IPS-NIHi11 (cell line): ENCODE measurements at places on chromosomes 11 and 22.

DNA sequence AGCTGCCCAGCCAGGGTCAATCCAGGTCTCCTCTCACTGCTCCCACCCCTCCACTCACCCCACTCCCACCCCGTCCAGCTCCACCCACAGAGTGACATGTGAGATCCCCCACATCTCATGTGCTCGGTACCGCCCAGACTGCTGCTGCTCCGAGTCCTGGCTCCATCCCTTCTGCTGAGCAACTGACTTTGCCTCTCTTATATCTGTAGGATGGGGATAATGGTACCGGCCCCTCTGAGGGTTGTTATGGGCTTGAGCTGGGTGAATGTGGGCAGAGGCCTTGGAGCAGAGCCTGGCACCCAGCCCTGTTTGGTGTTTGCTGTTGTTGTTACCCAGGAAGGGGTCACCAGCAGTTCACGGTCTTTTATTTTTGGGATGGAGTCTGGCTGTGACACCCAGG lies 77.0 kb downstream of the ST3GAL4 start:
- DNase-seq, result no peak

DNA sequence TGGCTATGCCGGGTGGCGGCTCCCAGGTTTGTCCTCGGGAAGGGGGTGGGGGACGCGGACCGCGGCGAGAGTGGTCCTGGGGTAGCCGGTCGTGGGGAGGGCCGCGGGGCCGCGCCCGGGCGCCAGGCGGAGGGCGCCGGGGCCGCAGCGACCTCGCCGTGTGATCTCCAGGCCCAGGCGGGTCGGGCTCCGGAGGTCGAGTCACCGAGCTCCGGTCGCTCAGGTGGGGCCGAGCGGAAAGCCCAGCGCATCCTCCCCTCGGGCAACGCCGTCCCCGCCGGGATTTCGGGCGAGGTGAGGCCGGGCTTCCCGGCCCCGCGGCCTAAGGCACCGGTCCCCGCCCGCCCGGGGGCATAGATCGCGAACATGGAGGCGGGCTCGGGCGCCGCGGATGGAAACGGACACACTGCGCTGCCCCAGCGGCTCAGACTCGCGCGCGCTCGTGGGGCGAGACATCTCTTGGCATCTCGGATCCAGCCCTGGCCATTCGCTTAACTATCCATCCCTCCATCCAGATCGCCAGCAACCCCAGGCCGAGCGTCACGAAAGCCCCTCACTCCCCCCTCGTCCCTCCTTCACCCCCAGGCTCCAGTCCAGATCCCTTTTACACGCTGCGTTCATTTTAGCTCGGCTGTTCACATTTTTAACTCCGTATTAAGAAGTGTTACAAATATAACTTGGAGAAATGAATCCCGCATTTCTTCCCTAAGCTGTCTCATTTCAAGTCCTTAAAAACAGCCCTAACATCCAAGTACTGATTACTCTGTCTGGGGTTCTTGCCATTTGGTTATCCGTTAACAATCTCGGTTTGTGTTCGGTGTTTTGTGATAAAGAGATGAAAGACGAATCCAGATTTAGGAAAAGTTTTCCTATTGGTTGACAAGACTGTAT lies 460 bp downstream of the ZC3H12C start:
- peak; percentile 46 for DNase-seq

- peak; percentile 69 for DNase-seq
Observed at GRCh38 chr11:45354976-45355705, 69.0 kb upstream of the SYT13 start.

DNA sequence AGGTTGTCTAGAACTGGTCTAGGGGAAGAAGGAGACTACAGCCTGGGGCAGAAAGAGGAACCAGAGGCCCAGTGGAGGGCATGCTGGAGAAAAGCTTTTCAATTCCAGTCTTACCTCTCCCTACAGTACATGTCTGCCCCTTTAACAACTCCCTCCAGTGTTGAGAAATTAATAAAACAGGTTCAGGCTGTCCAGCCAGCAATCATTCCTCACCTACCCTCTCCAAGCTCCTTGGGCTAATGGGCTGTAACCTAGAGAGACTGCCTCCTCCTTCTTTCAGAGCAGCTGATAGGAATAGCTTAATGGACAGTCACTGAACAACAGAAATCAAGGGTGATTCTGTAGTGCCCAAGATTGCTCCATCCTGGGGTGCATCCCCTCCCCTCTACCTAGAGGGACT lies 8.8 kb downstream of the SLC35F2 start:
- no peak for DNase-seq

DNA sequence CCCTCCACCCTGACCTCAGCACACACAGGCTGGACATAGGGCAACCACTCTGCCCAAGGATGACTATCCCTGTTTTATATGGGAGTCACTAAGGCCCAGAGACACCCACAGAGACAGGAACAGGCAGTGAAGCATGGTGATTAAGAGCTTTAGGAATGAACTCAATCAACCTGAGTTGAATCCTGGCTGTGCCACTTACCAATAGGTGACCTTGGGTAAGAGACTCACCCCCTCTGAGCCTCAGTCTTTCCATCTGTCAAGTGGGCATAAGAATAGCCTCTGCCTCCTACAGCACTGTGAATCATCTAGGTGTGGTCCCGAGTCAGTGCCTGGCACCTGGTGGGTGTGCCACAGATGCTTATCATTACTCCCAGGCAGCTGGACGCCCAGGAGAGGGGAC lies 6.8 kb downstream of the CRYBB1 start:
- DNase-seq, result no peak

DNA sequence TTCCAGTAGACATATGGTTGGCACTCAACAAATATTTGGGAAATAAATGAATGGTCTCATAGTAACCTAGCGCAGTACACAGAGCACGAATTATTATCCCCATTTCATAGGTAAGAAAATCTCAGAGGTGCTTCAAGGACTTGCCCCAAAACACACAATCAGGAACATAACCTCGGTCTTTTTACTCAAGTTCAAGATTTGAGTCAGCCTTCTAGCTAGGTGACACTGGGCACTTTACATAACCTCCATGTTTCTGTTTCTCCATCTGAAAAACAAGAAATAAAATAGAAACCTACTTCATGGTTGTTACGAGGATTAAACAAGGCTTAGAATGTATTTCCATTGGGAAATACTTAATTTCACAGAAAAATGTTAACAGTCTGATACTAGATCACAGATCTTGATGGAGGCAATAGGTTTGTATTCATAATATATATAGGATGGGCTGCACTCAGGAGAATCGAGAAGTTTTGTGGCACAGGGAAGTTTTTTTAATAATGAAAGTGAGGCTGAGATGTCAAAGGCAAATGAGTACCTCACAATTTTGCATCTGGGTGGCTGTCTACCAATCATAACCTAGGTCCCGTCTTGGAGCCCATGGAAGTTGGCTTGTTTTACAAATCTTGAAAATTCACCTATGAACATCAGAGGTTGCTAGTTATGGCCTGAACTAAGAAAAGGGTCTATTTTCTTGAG lies 147.4 kb upstream of the ZC3H12C start:
- no peak for DNase-seq

- DNase-seq, result no peak
Observed at GRCh38 chr11:65036931-65037330, 4.1 kb upstream of the SAC3D1 start.

DNA sequence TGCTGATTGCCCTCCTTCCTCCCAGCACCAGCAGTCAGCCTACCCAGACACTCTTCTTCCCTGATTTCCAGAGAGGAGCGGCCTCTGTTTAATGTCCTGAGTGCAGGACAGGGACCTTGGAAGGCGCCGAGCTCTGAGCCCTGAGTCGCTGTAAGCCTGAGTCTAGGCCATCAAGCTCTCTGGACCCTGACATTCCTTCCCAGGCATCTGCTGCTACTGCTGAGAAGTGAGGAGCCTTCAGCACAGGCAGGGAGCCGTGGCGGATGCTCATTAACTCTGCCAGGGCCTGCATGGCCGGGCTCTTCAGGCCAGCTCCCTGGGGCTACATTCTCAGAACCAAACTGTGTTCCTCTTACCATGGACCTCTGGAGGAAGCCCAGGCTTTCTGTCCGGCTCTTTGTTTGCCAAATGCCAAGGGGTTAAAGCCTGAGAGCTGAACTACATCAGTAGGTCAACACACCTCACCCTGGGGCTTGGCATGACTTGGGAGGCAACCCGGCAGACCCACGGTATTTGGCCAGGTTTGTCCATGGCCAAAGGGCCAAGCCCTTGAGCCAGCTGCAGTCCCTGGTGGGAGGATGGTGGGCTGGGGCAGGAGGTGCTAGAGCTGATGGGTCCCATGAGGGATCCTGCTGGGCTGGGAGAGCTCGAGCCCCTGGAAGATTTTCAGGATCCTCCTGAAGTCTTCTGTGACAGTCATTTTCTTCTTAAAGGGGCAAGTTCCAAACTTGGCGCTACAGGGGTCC lies 721.4 kb downstream of the BRD1 start:
- no peak for DNase-seq

GRCh38 chr11:122676638-122677037 lies 21.1 kb downstream of the UBASH3B start:
- DNase-seq, result no peak

GRCh38 chr11:75077316-75077715 lies 19.4 kb downstream of the OR2AT4 start:
- no peak for DNase-seq

DNA sequence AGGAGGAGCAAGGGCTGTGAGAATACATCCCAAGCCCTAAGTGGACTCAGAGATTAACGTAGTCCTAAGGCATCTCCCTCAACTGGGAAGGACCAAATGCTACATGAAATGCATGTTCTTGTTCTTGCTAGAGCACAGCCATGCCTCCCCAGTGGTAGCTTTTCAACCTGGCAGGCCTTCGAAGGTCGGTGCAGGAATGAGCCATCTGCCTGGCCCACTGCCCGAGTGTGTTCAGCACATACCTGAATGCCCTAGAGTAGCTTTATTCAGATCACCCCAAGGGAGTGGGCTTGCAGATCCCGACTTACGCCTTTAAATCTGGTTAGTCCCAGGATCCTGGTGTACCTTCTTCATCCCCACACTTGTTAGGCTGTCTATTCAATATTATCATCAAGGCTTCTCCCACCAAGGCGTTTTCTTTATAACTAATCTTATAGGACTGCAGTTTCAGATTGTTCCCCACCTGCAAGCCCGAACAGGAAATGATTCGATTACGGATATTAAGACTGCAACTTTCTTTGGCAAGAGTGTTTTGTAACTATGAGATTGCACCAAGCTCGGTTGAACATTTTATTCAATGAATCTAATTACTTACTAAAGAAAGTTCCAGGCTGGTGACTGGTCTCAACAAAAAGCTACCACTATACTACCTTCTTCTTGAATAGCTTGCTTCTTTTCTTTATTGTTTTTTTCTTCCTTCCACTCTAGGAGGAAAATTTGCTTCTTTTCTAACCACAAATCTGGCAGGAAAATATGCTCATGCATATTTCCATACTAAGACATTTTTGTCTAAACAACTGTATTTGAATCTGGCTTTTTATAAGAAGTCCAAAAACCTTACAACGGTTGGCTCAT lies 115.6 kb downstream of the SGSM3 start:
- DNase-seq, result no peak

DNA sequence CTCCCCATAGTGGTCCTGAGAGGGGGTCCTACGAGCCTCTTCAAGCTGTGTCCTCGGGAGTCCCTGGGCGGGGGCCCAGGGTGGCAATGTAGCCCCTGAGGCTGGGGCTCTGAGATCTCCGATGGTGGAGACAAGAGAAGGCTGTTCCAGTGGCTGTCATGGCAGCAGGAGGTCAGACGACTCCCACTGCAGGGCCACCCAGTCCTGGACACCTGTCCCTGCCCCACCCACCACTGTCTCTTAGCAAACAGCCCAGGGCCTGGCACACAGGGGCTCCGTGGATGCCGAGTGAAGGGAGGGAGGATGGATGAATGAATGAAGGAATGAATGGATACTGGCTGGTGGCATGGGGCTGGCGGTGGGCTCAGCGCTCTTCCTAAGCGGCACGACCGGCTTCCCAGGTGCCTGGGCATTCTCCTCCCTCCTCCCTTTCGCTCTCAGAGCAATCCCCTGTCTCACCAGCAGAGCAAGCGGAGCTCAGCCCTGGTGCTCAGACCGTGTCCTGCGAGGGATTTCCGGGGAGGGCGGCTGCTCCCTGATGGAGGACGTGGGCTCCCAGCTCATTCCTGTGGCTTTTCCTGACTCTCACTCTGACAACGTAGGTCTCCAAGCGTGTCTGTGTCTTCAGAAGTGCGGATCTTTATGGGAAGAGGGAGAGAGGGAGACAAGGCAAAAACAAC lies 1272.6 kb downstream of the BRD1 start:
- peak; percentile 87 for DNase-seq

DNA sequence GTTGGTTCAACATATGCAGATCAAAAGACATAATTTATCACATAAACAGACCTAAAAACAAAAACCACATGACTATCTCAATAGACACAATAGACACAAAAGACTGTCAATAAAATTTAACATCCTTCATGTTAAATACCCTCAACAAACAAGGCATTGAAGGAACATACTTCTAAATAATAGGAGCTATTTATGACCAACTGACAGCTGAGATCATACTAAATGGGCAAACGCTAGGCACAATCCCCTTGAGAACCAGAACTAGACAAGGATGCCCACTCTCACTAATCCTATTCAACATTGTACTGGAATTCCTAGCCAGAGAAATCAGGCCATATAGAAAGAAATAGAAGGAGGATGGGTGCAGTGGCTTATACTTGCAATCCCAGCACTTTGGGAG lies 50.3 kb upstream of the GLYAT start:
- DNase-seq, result no peak

DNA sequence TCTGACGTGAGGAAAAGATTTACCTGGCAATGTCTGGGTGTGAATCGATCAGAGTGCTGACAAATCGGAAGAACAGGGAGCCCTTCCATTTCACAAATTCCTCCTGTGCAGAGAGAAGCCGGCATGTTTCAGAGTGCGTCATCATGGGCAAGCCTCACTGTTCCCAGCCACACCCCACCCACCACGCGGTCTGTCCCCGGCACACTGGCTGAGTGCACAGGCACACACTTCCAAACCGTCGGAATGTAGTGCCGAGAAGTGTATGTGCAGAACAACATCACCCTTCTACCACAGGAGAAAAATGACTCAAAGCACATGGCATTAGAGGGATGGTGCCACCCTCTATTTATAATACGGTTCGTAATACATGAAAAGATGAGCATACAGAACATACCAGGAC lies 47.5 kb downstream of the NCAPD3 start:
- DNase-seq, result no peak

DNA sequence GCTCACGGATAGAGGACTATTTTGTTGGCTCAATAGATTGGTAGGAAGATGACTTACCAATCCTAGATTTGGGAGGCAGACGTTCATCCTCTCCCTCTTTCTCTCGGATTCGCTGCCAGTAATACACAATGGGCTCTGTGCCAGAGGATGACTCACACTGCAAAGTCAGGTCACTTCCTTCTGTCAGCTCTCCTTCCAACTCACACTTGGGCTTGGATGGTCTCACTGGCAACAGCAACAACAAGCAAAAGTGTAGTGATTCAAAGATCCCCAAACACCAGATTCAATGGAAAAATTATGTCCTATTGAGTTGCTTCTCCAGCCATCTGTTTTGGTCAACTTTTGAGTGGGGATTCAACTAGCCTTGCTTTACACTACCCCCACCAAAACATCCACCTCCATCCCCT lies 21.7 kb upstream of the HSPA8 start:
- DNase-seq, result peak; percentile 28

- DNase-seq, result no peak
Observed at GRCh38 chr22:28864878-28865596, 18.3 kb upstream of the ZNRF3 start.
